ENCODE measurements at places on chromosomes 3 and 15.
A peak's percentile ranks its signal among the peaks of the same experiment; 100 is the strongest.

DNA sequence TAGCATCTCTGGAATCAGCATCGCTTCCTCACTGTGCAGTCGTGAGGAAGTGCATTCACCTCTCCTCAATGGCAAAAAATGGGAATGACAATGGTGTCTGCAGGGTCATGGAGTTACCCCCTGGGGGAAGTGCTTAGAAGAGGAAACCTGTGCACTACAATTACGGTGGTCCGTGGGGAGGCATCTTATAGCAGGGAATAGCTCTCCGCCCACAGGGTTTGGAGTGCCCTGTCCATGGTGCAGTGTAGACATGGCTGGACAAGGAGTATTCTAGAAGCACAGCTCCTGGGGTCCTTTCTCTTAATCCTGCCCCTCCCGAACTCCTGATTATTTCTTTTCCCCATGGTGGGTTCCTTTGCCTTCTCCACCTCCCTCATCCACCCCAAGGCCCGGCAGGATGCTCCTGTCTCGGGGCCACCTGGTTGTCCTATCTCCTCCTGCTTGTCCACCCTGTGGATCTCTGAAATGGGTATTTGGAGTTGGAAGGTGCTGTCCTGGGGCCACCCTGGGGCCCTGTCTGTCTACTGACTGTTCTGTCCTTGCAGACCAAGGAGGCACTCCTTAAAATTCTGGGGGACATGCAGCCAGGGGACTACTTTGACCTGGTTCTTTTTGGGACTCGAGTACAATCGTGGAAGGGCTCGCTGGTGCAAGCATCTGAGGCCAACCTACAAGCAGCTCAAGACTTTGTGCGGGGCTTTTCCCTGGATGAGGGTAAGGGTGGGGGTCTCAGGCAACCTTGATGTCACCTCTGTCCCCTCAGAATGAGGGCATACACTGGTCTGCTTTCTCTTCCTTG, 5.2 kb downstream of the ITIH1 start:
- no peak for DNase-seq

DNA sequence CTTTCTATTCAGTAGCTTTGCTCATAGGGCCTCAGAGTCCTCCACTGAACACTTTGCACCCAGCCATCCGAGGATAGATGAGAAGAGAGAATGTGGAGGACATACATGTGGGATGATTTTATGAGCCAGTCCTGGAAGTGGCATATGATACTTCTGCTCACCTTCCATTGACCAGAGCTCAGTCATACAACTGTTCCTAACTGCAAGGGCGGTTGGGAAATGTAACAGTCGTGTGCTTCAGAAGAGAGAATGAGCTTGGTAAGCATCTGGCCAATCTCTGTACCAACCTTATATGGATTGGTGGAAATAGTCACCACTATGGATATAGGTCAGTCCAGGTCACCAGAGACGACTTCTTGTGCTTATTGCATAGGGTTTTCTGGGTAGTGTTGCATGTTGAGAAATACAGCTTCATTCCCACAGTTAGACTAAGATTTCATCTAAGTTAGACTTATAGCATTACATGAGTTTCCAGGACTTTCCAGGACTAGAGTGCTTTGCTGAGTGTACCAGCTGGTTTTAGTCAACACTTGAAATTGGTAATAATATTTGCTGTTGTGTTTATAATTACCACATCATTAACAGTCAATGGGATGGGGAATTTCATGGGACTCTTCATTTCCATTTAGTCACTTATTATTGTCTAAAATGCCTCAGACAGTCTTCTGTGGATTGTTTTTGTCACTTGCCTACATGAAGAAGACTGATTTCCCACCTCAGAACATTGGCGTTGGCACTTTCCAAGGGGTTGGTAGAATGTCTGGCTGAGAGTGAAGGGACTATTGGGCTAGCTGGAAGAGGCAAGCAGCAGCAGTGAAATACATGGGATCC, 214.5 kb upstream of the ROPN1 start:
- no peak for DNase-seq

- no peak for DNase-seq
These were observed 13.5 kb downstream of the IQGAP1 start for GRCh38 chr15:90401495-90401894.

DNA sequence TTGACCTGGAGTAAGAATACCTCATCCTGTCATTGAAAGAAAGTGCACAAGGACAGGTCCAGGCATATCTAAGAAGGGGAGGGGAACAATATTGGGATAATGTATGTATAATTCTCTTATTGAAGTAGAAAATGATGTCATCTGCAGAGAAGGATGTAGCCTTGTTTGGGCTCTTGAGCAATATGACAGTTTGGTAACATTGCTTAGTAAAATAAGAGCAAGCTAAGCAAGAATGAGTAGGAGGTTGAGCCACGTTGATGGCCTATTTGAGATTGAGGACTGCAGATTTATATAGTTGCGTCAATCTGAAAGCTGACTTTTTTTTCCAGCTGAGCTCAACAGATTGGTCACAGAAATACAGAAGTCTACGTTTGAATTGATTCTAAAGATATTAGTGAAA, 145.2 kb downstream of the FILIP1L start:
- peak; percentile 32 for DNase-seq

DNA sequence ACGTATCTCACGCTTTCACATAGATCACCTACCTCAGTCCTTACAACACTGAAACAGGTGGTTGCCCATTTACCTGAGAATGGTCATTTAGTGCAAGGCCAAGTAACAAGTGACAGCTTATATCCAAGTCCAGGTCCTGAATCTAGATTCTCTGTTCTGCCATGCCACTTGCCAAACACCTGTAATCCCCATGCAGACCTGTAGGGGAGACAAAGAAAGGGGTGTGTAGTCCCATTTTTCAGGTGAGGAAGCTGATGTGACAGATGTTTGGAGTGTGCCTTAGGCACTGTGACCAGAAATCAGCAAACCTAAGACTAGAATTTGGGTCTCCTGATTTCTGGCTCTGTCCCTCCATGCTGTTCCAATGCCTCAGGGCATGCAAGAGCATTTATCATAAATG, 12.7 kb downstream of the ZNF35 start:
- DNase-seq, result no peak

- DNase-seq, result no peak
These were observed 14.9 kb downstream of the AMIGO3 start for GRCh38 chr3:49704629-49705028.

GRCh38 chr15:74332611-74333010, 34.8 kb downstream of the CYP11A1 start:
- no peak for DNase-seq

DNA sequence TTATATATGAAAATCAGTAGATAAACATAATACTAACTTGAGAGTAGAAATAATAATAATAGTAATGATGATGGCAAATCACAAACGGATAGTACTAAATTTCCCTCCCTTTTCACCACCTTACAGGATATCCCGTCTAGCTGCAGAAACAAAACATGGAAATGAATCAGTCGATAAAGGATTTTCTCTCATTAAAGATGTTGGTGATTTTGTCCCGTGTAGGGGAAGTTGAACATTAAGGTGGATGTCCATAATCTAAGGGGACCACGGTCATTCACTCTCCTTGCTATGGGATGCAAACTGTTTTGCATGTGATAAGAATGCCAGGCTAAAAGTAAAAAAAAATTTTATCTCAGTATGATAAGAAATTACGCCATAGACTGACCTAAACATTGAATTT, 1027.7 kb upstream of the NR2F2 start:
- no peak for DNase-seq

- DNase-seq, result no peak
These were observed 89.5 kb downstream of the CHRNA7 start for GRCh38 chr15:32119694-32120330.

- no peak for DNase-seq
These were observed 2.0 kb upstream of the PAK2 start for GRCh38 chr3:196737655-196738054.

- DNase-seq, result no peak
These were observed 409.4 kb upstream of the PPP2R3A start for GRCh38 chr3:135556174-135556573.

DNA sequence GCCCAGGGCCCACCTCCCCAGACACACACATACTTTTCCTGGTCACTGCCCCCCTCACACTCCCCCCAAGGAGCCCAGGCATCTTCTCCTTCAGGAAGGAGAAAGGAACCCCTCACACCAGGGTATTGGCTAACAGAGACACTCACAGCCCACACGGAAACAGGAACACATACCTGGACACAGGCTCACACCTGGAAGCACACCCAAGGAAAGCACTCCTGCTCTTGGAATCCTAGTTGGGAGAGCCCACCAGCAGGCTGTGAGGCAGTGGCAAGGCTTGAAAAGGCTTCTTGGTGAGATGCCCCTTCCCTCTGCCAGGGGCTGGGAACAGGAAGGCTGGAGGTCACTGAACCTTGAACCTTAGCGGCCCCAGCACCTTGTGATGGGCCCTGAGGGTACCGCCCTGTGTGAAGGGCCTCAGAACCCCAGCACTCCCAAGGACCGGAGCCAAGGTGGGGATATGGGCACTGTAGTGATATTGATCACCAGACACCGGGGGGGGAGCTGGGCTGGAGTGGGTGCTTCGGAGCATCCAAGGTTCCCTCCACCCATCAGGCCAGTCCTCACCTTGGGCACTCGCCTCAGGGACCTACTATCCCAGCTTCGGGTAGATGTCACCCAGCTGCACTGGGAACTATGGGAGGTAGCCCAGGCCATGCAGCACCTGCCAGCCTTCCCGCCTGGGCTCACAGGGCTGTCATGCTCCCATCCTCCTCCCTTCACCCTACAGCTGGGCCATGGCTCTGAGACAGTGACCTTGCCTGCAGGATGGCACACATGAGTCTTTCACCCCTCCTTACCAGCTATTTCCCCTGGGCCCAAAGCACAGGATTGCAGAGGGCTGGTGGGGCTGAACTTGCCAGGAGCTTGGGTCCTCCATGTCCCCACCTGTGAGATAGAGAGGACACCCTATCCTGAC, 16.4 kb downstream of the MYL3 start:
- no peak for DNase-seq

DNA sequence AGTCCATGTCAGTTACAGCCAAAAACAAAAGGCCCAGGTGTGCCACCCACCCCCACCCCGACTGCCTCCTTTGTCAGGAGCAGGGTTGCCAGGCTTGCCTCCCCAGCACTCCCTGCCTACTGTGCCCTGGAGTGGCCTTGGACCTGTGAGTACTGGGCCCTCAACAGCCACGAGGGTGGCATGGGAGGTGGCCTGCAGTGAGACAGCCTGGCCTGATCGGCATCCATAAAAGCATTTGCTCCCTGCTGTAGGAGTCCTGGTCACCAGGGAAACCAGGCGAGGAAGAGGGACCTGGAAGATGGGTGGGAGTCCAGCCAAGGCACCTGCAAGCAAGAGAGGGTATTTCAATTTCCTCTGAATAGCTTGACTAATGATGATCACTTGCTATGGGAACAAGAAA, 56.4 kb upstream of the KCNMB2 start:
- DNase-seq, result no peak

- DNase-seq, result no peak
These were observed 90.0 kb upstream of the ICE2 start for GRCh38 chr15:60568914-60569391.

DNA sequence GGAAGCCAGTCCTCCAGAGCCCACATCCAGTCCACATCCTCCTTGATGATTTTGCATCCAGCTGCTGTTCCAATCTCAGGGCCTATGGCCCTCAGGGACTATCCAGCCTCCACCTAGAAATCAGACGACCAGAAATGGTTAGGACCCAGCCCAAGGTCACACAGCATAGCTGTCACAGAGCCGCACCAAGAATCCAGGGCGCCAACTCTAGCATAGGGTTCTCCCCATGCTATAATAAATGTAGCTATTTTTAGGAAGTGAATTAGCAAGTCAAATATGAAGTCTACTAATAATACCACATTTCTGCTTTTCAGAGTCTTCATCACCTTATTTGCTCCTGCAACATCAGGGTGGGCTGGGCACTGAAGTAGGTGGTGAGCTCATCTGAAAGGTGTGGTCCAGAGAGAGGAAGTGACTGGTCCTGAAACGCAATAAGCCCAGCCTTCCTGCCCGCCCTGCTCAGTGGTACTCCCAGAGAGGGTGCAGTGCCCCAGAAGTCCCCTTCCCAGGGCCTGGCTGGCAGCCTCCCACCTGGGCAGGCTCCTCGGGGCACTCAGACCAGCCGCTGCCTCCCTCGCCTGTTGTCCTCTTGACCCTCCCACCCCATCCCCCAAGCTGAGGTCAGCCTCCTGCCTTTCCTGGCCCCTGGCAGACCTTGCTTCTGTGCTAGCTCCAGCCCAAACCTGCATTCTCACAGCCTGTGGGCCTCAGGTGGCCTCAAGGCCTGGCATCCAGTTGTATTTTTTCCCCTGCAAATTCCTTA, 17.6 kb upstream of the CYP11A1 start:
- no peak for DNase-seq

DNA sequence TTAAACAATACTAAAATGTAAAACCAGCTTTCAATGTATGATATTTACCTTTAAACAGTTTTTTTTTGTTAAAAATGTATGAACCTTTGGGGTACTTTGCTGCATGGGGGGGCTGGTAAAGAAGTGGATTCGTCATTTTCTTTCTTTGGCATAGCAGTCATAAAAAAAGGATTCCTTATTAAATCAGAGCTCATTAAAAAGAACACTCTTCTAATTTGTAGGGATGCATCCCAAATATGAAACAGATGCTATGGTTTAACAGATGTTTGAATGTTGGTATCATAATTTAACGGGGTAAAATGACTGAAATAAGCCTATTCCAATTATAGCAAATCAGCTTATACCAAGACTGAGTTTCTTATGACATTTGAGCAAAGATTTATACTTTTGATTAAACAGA, 234.4 kb downstream of the BBX start:
- DNase-seq, result no peak

- no peak for DNase-seq
These were observed 198.9 kb upstream of the CBLB start for GRCh38 chr3:106067711-106068110.

GRCh38 chr15:63462088-63462487, 42.3 kb upstream of the USP3 start:
- no peak for DNase-seq

GRCh38 chr3:107925851-107926250, 165.0 kb downstream of the CD47 start:
- no peak for DNase-seq

DNA sequence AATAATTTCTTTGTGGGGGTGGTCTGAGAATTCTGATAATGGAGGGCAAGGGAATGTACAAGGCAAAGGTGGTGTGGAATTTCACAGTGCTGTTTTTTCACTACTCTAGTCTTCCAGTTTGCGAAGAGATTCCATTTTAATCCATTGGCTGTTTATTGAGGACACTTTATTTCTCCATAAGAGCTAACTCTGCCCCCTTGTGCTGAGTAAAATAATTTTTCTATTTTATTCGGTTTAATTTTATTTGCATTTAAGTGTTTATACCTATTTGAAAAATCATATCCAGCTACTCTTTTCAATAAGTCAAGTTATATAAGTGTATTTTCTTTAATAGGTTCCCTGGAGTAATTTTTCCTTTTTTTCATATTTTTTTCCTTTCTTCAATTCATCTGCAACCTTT, 840.1 kb downstream of the TUSC7 start:
- no peak for DNase-seq

GRCh38 chr3:102162251-102162650, 272.6 kb upstream of the ZPLD1 start:
- DNase-seq, result no peak

GRCh38 chr3:121883507-121883906, 10.7 kb upstream of the SLC15A2 start:
- DNase-seq, result no peak

Measured in SIG-M5 (cell line).